ENCODE measurements at places on chromosomes 16 and 17. TPM values are rescaled to one million over a fixed set of nuclear protein-coding genes. Genes with fewer than 3 reads are reported as not detected.

Gene KRTAP4-6
- total RNA-seq = not detected

Gene WDR81
- total RNA-seq = 36.6 TPM

- no peak for DNase-seq
These were observed 606 bp upstream of the ZBTB4 start for GRCh38 chr17:7480089-7480384.

DNA sequence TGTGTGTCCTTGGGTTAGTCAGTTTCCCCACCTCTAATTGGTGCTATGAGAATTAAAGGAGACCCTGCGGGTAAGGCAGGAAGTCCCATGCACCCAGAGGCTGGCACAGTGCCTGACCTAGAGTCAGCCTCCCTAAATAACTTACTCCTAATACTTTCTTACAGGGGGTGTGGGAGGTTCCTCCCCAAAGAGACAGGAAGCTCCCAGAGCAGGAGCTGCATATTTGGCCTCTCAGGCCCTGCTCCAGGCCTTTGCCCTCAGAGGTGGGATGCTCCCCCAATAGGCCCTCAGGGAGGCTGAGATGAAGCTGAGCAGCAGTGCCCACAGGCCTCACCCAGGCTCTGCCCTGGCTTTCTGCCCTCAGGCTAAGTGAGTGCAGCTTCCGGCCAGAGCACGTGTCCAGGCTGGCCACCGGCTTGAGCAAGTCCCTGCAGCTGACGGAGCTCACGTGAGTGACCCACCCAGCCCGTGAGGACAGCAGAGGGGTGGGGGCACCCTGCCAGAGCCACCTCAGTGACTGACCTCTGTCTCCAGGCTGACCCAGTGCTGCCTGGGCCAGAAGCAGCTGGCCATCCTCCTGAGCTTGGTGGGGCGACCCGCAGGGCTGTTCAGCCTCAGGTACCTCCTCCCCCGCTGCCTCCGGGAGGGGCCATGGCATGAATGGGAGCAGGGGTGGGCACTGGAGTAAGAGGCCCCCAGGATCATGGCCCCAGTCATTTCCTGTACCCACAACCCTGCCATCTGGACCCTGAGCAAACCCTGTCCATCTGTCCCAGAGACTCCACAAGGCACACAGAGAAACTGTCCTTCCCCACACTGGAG is 31.1 kb upstream of the CPNE2 start:
- no peak for DNase-seq

DNA sequence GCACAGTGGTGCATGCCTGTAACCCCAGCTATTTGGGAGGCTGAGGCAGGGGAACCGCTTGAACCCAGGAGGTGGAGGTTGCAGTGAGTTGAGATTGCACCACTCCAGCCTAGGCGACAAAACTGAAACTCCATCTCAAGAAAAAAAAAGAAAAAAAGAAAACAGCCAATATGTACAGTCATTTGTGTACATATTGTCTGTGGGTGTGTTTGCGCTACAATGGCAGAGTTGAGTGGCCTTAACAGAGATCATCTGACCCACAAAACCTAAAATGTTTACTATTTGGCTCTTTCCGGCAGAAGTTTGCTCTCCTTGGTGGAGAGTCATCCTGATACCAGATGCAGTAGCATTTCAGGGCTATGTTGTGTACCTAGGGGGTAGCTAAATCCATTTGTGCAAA is 57.9 kb downstream of the ARSG start:
- DNase-seq = no peak

DNA sequence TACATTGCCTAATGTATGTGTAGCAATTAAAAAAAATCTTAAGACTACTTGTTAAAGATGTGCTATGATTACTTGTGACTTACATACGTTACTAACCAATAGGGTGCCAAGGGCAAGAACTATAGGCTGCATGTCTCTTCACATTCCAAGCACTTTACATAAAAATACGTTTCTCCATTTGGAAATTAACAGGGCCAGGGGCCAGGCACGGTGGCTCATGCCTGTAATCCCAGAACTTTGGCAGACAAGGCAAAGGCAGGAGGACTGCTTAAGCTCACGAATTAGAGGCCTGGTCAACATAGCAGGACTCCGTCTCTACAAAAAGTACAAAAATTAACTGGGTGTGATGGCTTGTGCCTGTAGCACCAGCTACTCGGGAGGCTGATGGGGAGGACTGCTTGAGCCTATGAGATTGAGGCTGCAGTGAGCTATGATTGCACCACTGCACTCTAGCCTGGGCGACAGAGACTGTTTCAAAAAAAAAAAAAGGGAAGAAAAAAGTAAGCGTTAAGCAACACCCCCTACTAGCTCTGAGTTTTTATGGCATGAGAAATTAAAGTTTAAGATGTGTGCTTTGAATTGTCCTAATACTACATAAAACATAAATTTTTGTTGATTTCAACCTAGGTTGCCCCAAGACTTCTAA is 12.3 kb downstream of the PSMD12 start:
- no peak for DNase-seq

- DNase-seq = no peak
These were observed 1.7 kb upstream of the SPATA20 start for GRCh38 chr17:50545311-50545710.

DNA sequence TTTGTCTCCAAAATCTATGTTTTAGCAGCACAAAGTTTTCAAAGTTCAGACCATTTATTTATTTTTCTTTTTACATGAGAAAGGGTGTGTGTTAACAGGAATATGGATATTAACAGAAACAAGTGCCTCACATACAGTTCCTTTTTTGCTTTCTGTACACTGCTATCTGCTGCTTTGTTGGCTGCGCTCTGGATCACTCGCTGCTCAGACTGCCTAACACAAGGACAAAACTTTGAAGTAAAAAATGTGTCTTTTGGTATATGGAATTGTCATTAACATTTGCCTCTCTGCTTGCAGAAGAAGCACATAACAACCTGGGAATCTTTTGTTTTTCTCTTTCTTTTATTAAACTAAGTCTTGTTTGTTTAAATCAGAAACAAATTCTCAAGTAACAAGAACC is 262.8 kb downstream of the ZFHX3 start:
- DNase-seq = no peak

DNA sequence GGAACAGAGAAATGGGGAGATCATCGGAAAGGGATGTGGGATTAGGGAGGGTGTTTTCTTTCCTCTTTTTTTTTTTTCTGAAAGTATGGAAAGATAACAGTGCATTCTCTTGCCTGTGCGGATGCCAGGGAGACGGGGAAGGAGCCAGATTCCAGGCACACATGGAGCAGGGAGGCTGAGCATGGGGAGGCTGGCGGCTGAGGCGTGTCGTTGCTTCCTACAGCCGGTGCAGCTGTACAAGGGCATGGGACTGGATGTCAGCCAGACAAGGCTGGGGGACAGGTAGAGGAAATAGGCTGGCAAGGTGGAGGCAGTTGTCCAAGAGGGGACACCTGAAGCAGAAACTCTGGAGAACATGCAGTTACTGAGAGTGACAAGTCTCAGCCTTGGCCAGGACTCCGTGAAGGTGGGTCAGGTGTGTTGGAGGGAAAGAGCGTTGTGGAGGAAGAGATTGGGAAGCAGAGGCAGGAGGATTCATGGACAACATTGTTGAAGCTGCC is 16.6 kb upstream of the ADORA2B start:
- no peak for DNase-seq
